ENCODE measurements at places on chromosomes 16 and 17.

GRCh38 chr16:30764816-30765465 lies 2.8 kb downstream of the RNF40 start:
- no peak for DNase-seq

- DNase-seq, result no peak
These were observed 9.4 kb downstream of the MLKL start for GRCh38 chr16:74691093-74691855.

- peak; percentile 20 for DNase-seq
These were observed 4.3 kb upstream of the SETD6 start for GRCh38 chr16:58510776-58511628.

GRCh38 chr16:84891149-84891795 lies 71.5 kb downstream of the CRISPLD2 start:
- no peak for DNase-seq

GRCh38 chr17:76869496-76870376 lies 1.5 kb downstream of the MGAT5B start:
- no peak for DNase-seq

GRCh38 chr17:43342589-43342890 lies 56.3 kb upstream of the ARL4D start:
- no peak for DNase-seq

DNA sequence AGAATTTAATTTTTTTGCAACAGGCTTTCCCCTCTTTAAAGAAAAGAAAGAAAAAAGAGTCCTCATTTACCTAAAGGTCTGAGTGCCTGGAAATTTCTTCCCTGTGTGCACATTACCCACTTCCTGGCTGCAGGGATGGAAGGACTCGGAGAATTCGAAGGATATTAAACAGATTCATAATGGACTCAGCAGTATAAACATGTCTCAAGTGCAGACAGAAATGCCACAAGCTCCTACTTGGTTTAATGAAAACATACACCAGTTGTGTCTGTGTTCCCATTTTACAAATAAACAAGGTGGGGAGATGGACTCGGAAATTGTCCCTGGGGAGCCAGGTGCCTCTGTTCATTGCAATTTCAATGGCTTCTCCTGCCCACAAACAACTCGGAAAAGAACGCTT lies 47.2 kb downstream of the MEOX1 start:
- no peak for DNase-seq

DNA sequence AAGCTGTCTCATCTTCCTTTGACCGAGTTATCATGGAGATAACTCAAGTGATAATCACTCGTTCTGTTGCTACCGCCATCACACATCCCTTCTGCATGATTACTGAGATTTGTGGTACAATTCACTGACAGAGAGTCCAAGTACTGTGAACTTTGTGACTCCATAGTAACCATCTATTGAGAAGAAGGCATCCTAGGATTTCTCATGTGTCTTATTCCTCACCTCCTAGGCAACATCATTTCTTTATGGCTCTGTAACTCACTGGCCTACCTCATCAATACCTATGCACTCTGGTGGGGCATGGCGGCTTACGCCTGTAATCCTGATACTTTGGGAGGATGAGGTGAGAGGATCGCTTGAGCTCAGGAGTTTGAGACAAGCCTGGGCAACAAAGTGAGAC lies 19.4 kb downstream of the DRC7 start:
- DNase-seq, result no peak

- DNase-seq, result no peak
These were observed 5.2 kb downstream of the MTHFSD start for GRCh38 chr16:86549893-86550190.

DNA sequence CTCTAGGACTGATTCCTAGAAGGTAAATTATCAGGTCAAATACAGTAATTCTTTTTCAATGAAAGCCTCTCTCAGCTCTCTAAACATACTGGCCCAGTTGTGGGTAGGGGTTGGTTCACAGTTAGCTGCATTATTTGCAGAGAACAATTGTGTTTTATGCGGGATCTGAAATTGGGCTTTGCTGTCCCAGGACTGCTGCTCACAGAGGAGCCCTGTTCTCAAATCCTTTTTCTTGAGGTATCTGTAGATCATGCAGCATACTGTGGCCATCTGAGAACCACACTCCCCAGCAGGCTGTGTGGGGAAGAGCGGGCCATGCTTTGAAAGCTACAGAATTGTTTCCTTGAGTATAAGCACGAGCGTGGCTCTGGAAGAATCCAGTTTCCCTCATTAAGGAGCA lies 17.5 kb downstream of the MTHFSD start:
- DNase-seq, result no peak

DNA sequence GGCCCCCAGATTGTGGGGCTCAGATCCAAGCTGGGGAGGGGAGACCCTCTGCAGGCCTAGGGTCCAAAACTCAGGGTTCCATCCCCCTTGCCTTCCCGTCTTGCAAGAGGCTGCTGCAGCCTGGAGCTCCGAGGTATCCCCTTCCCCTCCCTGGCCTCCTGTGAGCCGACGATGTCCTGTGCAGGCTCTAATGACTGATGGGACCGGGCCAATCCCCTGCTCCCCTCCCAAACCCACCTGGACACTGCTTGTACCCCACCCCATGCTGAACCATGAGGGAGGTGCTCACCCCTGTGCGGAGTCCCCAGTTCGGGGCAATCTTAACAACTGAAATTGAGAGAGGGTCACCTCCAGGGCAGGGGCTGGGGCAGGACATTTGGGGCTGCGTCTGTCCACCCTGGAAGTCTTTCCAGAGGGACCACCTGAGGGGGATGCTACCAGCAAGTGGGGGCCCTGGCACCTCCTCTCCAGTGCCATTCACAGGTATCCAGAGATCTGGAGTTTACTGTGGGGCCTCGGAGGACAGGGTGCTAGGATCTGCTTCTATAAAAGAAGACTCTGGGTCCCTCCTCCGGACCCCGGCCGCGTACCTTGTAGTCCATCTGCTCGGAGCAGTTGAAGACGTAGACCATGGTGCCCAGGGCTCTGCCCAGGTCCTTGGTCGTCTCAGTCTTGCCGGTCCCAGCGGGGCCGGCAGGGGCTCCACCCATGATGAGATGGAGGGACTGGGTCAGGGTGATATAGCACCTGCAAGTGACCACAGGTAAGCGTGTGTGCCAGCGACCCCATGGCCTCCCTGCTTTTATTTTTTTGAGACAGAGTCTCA lies 77.3 kb downstream of the DNAH17 start:
- no peak for DNase-seq

GRCh38 chr17:75970011-75970523 lies 8.9 kb downstream of the ACOX1 start:
- DNase-seq, result no peak

DNA sequence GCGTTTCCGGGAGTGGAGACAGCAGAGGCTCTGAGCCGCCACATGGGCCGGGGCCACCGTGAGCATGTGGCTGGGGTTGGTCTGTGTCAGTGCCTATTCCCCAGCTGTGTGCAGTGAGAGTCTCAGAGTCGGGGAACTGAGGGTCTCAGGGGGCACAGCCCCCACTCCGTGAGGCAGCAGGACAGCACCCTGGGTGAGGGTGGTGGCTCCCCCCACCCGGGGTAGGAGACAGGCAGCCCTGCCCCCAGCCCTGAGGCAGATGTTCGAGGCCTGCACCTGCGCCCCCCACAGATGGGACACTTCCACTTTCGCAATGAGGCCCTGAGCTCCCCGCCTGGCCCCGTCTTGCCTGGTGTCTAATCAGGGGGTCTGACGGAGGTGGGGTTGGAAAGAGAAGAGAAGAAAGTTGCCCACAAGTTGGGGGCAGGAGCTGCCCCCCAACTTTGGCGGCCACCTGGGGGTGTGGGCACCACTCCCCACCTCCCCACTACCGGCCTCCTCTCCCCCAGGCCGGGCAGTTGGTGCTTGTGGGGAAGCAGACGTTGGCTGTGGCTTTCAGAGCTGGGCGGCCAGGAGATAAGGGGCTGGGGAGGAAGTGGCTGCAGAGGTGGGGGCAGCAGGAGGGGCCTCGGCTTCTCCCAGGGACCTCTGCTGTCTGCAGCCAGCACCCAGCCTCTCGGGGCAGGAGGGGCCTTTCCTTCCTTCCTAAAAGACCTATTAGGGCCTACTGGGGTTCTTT lies 1.8 kb upstream of the CBFA2T3 start:
- DNase-seq, result no peak

- no peak for DNase-seq
These were observed 233.0 kb downstream of the MSI2 start for GRCh38 chr17:57489321-57489720.

DNA sequence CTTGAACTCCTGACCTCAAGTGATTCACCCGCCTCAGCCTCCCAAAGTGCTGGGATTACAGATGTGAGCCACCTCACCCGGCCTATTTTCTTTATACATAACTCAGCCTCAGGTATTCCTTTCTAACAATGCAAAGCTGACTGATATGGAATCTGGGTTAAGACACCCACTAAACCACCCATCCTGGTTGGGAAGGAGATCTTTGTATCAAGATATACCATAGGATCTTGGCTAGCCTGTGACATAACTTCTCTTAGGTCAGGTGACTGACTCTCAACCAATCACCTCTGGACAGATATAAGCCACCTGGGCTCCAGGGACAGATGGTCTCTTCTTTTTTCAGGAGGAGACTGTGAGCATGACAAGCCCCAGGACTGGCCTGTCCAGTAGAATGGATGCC lies 51.2 kb upstream of the NKD1 start:
- no peak for DNase-seq

DNA sequence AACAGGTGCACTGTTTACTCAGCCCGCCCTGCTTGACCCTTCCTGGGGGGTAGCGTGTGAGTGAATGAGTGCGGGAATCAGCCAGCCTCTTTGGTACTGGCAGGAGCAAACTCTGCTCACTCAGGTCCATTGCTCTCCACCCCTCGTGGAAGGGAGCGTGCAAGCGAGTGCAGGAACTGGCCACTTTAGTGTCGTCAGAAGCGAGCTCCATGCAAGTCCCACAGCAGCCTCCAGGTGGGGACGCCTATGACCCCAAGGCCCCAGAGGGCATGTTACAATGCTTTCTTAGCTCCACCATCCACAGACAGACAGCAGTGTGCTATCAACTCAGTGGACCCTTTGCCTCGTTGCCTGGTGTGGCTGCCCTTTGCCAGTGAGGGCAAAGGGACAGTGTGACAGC lies 1025.1 kb upstream of the CDH8 start:
- no peak for DNase-seq

GRCh38 chr17:70658317-70658716 lies 489.0 kb downstream of the KCNJ2 start:
- DNase-seq, result no peak

DNA sequence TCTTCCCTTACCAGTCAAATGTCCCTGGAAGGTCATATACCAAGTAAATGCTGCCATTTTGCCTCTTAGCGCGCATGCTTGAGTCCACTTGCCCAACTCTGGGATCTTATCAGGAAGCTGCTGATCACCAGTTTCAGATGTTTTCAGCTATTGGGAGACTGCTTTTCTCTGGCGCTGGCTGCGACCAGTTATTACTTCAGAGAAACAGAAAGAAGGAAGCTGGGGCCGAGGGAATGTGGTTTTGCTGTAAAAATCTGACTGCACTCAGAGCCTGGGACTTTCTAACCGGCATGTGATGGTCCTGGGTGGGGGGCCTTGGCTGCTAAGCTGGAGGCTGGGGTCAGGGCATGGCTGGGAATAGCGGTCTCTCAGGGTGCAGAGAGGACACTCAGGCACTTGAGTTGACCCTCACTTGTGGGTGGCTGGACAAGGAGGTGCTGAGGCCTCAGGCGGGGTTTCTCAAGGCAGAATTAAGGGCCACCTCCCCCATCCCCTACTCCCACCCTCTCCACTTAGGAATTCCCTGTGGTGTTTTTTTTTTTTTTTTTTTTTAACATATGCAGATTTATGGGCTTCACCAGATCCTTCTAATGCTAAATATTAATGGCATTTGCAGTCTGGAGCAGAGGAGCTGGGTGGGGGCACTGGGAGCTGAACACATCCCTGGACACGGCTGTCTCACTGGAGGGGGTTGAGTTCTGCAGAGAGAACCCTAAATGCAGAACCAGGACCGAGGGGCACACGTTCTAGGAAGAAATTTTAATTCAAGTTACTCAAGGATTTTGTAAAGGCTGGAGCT lies 145.8 kb downstream of the CYLD start:
- DNase-seq, result no peak

DNA sequence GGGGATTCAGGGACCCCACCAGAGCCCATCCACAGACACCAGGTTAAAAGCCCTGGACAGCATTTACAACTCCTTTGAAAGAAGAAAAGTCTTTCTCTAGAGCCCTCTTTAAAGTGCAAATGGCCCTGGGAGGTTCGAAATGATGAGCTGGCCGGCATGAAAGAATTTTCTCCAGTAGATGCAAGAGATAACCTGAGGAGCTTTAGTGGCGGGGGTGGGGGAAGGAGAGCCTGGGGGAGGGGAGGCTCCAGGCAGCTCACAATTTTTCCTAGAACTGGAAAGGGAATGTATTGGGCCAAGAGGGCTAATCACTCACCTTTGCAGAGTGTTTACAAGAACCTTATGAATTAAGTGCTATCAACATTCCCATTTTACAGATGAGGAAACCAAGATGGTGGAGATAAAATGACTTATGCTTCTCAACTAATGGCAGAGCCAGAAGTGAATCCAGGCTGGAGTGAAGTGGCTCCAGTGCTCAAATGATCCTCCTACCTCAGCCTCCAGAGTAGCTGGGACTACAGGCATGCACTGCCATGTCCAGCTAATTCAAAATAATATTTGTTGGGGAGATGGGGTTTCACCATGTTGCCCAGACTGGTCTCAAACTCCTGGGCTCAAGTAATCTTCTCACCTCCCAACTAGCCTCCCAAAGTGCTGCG lies 4.2 kb upstream of the CDH1 start:
- DNase-seq, result no peak

- DNase-seq, result no peak
These were observed 201.5 kb downstream of the IRF8 start for GRCh38 chr16:86100205-86101136.

GRCh38 chr17:40803617-40804082 lies 3.9 kb upstream of the KRT28 start:
- peak; percentile 90 for DNase-seq

DNA sequence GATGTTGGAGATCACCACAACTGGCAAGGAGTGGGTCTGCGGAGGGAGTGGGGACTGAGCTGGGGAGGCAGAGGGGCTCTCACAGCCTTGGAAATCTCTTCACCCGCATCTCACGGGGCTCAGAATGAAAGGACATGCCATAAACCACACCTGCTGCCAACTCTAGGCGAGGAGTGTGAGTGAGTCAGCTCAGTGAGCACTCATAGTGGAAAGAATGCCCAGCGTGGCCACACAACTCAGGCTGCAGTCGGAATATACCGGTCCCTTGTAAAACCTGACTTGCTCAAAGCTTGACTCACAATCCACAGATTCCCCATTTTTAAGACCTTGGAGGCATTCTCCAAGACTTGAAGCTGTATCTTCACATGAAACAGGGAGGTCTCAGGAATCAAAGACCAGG lies 36.7 kb downstream of the STAT5A start:
- no peak for DNase-seq

DNA sequence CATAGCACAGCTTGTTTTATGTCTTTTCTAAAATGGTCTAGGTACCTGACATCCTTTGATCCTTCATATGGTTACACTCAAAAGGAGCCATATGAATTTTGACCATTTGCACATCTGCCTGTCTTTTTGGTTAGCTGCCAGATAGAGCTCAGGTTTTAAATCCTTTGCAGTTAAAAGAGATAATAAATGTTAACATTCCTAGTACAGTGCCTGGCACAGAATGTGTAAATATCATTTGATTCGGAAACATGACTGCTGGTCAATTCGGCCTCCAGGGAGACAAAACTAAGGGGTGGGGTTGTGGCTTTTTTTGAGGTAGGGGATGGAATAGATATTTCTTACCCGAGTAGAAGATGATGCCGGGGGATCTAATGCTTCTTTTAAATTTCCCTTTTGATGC lies 64.2 kb downstream of the FTO start:
- no peak for DNase-seq

GRCh38 chr17:56481659-56482058 lies 111.8 kb upstream of the NOG start:
- no peak for DNase-seq

Measured in stomach (tissue), 19 donors.